ENCODE measurements at places on chromosomes 4 and X. TPM values are rescaled to one million over a fixed set of nuclear protein-coding genes. Genes with fewer than 3 reads are reported as not detected.

KIAA1210 gene
- not detected for total RNA-seq

ARMCX2 gene
- 57.9 TPM for total RNA-seq

STK32B gene
- total RNA-seq = 4.1 TPM

AREG gene
- total RNA-seq = 9.9 TPM

NEUROG2 gene
- not detected for total RNA-seq

ASMT gene
- not detected for total RNA-seq

FOXO4 gene
- 42.3 TPM for total RNA-seq

CASP6 gene
- total RNA-seq = 33.7 TPM

GRCh38 chr4:25870081-25870480 lies 7.3 kb upstream of the SEL1L3 start:
- no peak for DNase-seq

DNA sequence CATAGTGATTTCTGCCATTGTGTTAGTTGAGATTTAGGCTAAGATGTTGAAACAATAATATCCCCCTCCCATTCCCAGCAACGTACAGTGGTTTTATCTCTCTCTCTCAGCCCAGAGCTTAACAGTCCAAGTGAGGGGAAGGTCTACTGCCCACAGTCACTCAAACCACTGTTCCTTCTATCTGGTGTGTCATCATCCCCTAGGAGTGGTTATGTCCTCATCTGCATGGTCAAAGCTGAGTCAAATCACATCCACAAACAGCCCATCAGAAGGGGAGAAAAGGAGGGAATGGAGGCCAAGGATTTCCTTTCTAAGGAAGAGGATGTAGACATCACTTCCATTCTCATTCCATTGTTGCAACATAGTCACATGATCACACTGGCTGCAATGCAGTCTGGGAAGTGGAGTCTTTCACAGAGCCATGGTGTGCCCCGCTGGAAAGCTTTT lies 42.8 kb upstream of the CHRNA9 start:
- no peak for DNase-seq

DNA sequence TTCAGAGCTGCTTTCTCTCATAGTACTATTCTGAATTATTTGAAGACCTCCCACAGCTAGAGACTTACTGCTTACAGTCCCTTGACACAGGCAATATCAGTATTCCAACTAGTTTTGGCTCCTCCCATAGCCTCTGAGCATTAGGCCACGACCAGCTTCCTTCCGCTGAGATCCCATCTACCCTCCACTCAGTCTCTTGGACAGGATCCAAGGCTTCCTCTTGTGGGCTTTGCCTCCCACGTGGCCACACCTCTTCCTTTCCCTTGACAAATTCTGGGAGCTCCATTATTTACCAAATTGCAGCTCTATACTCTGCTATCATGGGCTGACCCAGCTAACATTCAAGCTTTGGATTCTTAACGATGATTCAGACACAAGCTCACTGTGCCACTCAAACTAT lies 470.4 kb upstream of the GALNT7 start:
- no peak for DNase-seq

- DNase-seq = no peak
These were observed 25.3 kb downstream of the ARHGAP24 start for GRCh38 chr4:85500110-85500867.

DNA sequence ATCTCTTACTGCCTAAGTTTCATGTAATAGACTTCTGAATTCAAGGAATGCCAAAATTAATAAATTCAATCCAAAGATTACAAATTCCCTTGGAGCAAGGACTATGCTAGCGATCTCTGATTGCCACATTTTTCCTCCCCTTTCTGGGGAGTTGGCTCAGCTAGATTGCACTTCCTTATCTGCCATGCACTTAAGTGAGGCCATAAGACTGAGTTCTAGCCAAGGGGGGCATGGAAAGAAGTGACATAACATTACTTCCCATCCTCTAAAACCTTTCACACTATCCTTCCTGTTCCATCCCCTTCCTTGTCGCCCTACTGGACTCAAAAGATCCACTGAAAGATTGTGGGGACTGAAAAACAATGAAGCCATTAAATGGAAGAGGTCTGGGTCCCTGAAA lies 53.8 kb upstream of the TXK start:
- DNase-seq = no peak

- no peak for DNase-seq
These were observed 18.7 kb upstream of the GPC3 start for GRCh38 chrX:134004084-134004483.

DNA sequence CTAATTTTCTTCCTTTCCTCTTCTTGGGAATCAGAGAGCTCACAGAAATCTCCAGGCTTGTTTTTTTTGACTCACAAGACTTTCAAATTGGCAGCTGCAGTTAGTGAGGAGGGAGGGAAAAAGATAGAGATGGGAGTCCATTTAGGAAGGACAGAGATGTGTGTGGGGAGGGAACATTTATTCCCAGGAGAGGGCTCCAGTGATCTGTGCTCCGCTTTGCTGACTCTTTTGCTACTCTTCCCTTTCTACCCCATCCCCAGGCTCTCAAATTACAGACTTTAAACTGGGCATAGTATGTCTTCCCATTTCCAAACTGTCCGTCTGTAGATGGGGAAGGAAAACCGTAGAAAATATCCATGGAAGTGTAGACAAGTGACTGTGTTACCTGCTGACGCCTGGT lies 39.1 kb upstream of the UCP1 start:
- no peak for DNase-seq

DNA sequence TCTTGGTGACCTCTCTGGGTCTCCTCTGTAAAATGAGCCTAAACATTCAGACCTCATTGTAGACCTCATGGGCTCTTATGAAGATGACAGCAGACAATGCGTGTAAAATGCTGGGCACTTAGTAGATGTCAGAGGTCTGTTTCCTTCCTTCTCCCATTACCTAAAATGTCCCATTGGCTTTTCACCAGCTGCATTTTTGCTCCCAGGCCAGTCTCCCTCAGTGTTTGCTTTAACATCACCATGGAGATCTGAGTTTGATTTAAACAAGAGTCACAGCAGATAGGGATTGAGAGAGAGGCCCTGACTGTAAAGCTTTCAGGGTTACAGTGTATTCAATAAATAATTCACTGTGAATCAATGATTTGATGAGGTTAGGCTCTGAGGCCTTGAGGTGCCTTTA lies 24.3 kb downstream of the PSAPL1 start:
- no peak for DNase-seq

DNA sequence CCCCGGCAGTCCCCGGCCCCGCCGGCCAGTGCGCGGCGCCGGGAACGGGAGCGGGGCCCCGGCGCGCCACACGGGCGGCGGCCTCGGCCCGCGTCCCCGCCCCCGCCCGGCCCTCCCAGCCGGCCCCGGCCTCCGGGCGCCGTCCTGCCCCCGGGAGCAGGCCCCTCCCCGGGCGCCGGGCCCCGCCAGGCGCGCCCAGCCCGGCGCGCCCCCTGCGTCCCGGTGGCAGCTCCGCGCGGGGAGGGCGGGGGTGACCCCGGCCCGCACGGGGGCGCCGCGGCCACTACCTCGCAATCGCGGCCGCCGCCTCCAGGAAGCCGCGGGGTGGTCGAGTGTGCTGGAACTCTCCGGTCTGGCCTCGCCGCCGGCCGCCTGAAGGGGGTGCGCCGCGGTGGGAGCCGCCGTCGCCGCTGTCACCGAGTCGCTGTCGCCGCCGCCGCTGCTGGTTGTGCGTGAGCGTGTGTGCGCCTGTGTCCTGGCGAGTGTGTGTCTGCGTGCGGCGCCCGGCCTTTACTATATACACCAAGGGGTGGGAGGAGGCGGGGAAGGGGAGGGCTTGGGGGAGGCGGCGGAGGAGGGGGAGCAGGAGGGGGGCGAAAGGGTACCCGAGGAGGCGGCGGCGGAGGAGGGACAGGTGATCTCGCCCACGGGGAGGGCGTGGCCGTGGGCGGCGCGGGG lies at the start of gene RAI2:
Gene RAI2, minus strand, starts transcription at position 488 of the 678 bp plus-strand sequence. CDS start 59,288 bp downstream, outside the sequence.
- peak; percentile 32 for DNase-seq

GRCh38 chr4:62126064-62126732 lies 926.1 kb downstream of the ADGRL3 start:
- DNase-seq = no peak

DNA sequence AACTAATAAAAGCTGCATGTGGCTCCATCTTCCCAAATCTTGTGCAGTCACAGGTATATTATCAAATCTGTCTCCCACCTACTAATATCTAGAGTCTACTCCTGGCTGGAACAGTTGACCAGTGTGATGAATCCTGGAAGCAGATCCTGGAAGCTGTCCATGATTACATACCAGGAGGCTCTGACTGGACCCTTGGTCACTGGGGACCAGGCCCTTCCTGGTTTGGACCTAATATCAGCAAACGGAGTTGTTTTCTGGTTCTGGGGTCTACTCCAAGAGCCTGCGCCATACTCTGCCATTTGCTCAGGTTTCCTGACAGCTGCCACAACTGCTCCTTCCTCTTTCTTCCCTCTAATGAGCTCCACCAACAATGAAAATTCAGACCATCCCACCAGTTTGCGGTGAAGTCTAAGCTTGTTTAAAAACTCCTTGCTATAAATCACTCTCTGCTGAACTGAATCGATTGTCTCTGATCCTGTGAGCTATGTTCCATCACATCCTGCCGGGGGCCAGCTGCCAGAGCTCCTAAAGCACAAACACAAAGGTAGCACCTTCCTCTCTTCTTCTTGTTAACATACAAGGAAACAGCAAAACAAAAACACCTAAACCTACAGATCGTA lies 114.2 kb downstream of the PALLD start:
- no peak for DNase-seq

GRCh38 chrX:7228226-7228625 lies 80.3 kb upstream of the PUDP start:
- DNase-seq = no peak

DNA sequence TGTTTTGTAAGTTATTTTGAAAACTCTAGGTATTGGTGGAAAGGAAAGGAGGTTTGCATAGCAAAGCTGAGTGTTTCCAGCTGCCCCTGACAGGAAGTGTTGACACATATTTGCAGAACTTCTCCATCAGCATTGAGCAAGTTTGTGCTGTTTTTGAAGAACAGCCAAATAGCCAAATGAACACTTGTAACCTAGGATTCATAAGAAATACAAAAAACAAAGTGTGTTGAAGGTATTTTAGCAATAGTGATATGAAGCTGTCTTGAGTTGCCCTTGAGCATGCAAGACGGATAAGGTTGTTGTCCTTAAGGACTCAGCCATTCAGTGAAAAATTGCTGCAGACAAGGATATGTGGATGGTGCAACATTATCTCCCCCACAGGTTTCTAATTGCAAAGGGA lies 68.3 kb upstream of the PGM2 start:
- DNase-seq = no peak

- DNase-seq = no peak
These were observed 54.8 kb downstream of the CASP6 start for GRCh38 chr4:109648266-109648996.

- DNase-seq = peak; percentile 18
These were observed 46.3 kb downstream of the ATP10D start for GRCh38 chr4:47531241-47531953.

DNA sequence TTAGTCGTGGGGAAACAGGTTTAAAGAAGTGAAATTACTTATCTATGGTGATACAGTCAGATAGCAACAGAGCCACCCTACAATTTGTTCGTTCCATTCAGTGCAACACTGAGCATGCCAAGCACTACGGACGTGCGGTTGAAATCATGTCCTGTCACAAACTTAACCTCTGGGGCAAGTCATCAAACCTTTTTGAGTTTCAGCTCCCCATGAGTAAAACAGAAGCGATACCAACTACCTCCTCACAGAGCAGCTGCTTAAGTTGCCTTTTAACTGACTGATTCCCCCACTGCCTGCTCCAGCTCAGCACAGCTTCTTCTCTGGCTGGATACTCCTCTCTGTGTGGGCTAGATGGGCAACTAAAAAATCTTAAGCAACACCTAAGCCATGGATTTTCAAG lies 36.0 kb downstream of the LHFPL1 start:
- DNase-seq = no peak

DNA sequence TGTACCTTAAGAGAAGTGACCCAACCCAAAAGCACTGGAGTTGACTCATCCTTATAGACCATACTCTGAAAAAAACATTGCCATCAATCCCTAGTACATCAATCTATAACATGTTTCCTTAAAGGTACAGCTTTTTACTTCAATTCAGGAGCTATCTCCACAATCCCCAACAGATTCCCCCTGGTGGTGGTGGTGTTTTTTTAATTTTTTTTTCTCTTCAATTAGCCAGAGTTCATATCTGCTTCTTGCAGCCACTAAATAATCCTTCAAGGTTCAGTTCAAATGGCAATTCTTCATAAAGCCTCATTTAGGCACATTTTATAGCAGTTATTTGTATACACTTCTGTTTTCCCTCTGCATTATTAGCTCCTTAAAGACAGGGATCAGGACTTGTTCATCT lies 60.7 kb upstream of the KDR start:
- no peak for DNase-seq

DNA sequence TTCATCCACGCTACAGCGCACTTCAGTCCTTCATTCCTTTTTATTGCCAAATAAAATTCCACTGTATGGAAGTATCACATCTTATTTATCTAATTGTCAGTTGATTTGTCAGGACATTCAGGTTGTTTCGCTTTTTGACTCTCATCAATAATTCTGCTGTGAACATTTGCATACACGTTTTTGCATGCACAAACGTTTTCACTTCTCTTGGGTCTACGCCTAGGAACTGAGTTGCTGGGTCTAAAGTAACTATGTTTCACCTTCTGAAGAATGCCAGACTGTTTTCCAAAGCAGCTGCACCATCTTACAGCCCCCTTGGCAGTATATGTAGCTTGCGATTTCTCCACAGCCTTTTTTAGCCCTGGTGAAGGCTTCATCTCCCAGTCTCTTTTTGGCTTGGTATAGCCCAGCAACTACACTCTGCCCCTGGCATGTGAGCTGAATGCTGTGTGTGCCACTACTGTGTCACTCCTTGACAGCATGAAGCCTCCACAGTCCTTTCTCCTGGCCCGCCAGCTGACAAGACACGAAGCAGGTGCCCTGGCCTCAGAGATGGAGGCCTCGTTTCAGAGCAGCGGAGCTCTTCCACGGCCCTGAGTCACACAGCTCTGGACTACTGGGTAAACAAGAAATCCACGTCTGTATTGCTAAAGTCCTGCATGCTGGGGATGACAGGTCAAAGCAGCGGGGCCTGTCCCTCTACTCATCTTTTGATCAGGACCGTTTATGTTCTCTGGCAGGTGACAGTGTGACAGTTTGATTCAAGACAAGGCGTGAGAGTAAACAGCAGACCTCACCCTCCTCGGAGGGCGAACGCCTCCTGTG lies 75.5 kb downstream of the NSUN7 start:
- no peak for DNase-seq
